ENCODE measurements at places on chromosomes 4 and X.

GRCh38 chr4:102817021-102817605 lies 10.2 kb downstream of the UBE2D3 start:
- DNase-seq = no peak

GRCh38 chr4:139808808-139809756 lies 143.5 kb downstream of the MGST2 start:
- no peak for DNase-seq

- DNase-seq = no peak
Measured at GRCh38 chrX:153906126-153906917, 1.8 kb downstream of the AVPR2 start.

- no peak for DNase-seq
Measured at GRCh38 chr4:106287353-106287969, 28.5 kb downstream of the TBCK start.

GRCh38 chrX:150805736-150806135 lies 92.7 kb downstream of the CD99L2 start:
- no peak for DNase-seq

DNA sequence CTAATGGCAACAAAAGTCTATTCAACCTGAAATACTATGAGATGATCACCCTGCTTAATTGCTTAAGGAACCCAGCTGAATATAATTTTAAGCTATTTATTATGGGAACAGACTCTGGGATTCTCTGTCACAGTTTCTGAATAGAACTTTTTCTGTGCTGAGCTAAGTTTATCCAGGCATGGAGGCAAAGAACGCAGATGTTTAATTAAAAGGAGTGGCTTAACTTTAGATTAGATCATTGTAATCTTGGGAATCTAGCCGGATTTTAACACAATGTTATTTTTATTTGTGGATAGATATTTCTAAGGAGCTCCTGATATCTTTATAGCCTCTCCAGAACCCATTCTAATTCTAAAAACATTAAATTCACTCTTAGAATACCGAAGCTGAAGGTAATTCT lies 353.4 kb downstream of the STIM2 start:
- no peak for DNase-seq

GRCh38 chrX:12955882-12956703 lies 18.8 kb upstream of the TMSB4X start:
- DNase-seq = peak; percentile 61

DNA sequence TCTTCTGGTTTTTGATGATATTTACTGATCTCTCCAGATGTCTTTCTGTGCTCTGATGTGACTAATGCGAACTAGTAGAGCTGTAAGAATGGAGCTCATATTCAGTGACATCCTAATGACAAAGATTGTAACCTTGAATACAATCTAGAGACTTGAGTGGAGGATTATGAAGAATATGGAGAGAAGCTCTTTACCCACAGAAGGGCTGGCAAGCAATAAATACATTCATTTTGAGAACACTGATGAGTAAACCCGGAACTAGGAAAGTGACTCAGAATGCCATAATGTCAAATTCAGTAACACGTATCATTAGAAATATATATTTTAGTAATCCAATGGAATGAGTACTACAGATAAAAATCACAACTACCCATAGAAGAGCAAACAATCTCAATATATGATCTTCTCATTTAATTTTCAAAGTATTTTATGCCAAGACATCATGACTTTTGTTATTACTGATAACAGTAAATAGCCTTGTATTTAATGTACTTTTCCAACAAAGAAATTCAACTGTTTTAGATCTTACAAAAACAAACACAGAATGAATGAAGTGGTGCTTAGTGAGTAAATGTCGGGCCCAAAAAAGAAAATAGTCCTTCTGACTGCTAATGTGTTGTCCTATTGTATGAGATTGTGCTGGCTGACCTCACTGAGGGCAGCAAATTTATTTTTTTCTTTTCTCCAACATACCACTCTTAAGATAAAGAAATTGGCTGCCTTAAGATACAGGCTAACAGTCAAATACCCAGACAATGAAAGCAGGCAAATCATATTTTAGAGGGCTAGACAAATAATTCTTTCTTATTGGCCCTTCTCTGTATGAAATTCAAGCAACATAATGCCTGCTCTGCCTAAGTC lies 49.2 kb upstream of the HDAC8 start:
- no peak for DNase-seq

GRCh38 chr4:139628184-139629012 lies 37.2 kb upstream of the MGST2 start:
- no peak for DNase-seq

DNA sequence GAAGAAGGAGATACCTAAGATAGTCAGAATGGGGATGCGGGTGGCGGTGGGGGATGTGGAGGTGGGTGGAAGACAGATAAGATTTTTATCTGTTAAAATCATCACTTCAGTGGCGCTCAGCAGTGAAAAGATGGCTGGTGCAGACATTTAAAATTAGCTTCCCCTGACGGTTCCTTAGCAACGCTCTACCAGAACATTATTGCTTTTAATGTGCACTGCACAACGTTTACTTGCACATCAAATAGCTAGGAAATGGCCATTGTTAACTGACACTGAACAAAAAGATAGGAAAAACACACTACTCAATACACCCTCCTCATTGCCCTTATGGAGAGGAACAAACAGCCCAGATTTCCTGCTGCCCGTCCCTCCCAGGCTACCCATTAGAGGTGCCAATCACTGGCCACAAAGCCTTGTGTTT lies 61.0 kb upstream of the FTHL17 start:
- no peak for DNase-seq

DNA sequence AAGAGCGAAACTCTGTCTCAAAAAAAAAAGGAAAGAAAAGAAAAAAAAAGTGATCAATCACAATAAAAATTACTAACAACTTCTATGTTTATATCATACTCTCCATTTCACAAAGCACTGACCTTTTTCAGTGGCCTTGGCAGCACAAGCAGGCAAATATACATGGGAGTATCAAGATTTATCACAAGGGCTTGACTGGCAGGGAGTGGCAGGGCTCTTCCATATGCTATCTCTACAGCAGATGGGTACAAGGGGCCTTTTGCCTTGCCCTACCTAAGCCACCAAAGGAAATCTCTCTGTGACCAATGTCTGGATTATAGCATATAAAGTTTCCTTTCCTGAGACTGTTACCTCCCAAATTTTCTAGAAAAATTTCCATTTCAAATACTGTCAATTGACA lies 24.4 kb downstream of the TSPAN5 start:
- no peak for DNase-seq

DNA sequence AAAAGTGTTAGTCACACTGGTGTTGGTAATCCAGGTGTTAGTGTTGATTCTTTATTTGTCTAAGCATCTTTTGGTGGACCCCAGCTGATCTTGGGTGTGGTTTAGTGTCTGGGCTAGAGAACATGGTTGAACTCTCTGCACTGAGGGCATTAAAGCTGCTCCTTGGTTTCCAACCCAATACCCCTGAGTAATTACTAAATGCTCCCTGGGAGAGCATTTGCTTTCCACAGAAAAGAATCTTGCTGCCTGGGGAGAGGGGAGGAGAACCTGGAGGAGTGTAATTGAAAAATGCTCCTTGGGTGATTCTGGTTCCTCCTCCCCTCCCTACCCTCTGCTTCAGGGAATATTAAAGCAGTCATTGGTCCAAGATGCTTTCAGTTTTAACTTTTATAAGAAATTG lies 3.1 kb downstream of the GUCY1B1 start:
- DNase-seq = no peak

GRCh38 chr4:143341186-143341755 lies 4.6 kb downstream of the GAB1 start:
- DNase-seq = no peak

All from LoVo (cell line).